ENCODE measurements at places on chromosomes 11 and 22.

GRCh38 chr11:11608783-11609232 lies 13.0 kb downstream of the GALNT18 start:
- no peak for DNase-seq

DNA sequence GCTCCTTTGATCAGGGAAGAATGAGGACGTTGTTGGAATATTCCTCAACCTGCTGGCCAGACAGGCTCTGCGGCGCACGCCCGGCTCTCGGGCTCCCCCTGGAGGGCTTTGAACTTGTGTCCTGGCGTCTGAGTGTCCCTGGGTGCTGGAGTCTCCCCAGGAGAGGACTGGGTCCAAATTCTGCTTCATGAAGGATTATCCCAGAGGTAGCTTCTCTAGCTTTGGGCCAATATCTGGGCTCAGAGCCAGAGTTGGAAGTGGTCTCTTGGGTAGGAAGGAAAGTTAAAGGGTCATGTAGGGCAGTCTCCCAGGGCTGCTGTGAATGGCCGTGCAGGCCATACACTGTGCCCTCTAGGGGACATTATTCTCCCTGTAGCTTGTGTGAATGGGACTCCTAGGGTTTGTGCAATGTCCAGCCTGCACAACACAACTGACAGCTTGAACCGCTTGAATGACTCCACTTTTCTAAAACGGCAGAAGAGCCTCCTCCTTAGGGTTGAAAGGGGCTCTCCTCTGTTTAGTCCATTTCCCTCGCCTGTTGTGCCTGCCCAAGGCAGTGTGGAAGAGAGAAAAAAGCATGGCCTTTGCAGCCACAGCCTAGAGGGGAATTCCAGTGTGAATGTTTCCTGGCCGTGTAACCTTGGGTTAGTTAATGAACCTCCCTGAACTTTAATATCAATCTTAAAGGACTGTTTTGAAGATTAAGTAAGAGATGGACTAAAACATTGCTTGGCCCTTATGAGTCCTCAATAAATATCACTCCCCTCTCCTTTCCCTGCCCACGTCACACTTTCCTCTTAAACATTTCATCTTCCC lies 111.2 kb upstream of the THY1 start:
- peak; percentile 16 for DNase-seq

DNA sequence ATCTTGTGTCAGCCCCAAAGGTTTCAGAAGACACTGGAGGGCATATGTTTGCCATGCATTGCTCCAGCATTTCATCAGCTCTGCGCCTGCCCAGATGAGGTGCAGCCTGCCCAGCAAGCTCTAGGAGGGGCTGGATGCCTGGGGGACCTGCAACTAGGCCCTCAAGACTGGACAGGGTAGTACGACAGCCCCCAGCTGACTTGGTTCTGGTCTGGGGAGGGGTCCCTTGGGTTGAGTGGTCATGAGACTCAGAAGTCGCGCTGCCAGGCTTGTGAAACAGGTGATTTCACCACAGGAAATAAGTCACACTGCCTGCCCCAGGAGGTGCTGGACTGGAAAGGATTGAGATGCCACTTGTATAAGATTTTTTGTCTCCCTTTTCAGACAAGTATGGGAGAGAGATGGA lies 23.4 kb downstream of the TPBGL start:
- no peak for DNase-seq

DNA sequence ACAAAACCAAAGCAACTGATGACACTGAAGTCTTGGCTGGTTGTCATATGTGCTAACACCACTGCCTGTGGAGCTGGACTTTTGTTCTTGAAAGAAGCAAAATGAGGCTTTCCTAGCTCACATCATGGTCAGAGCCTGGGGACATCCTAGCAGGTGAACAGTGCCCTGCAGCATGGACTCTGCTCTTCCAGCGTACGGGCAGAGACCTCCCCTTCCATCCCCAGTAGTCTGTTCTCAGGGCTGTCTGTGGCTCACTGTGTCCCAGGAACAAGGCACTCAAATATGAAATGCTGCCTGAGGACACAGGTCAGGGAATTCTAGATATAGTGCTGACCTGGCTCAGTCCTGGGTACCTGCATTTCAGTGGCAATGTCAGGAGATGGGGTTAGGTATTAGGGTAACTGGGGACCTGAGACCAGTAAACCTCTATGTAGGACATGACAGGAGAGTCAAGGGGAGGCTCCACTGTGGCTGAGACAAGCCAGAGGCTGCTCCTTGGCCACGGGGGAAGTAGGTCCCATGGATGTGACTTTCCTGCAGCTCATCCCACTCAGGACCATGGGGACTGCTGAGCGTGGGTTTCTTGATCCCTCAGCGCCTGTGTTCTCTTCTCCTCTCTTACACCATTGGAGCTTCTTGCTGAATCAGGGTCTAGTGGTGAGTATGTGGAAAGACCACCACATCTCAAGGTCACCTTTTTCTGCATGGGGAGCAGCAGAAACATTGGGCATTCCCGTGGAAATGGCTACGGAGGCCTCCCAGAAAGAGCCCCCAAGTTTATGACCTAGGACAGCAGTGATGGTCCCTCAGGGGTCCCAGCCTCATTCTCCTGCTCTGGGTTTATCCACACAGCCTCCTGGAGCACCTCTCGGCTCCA lies 80.1 kb downstream of the ZNF280B start:
- no peak for DNase-seq

DNA sequence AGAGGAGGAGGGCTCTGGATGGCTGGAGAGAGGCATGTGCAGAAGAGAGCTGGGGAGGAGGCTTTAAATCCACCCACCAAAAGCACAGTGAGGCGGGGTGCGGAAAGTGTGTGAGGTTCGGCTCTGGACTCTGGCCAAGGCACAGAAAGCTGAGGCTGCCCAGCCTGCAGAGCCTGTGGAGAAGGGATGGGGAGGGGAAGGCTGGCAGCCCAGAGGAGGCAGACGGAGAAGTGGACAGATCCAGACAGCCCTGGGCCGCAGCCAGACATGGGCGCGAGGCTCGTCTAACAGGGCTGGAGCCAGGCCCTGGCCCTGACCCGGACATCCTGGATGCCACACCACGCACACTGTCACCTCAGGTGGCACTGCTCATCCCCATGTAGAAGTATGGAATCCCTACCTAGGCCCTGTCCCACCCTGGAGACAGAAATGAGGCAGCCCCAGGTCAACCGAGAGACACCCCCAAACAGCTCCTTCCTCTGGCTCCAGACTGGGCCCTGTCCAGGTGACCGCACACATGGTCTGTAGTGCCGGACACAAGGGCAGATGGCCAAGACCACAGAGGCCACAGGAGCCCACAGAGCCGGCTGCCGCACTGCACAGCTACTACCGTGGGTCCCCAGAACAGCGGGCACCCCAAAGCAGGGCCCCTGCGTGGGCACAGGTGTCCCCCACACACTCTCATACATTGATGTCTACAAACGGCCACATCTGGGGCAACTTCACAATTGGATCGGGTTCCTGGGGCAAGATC lies 16.6 kb upstream of the MOB2 start:
- no peak for DNase-seq

All from GOT3 (cell line).